ENCODE measurements at places on chromosomes 12 and 14. TPM values are rescaled to one million over a fixed set of nuclear protein-coding genes. Genes with fewer than 3 reads are reported as not detected.
A peak's percentile ranks its signal among the peaks of the same experiment; 100 is the strongest.

DNA sequence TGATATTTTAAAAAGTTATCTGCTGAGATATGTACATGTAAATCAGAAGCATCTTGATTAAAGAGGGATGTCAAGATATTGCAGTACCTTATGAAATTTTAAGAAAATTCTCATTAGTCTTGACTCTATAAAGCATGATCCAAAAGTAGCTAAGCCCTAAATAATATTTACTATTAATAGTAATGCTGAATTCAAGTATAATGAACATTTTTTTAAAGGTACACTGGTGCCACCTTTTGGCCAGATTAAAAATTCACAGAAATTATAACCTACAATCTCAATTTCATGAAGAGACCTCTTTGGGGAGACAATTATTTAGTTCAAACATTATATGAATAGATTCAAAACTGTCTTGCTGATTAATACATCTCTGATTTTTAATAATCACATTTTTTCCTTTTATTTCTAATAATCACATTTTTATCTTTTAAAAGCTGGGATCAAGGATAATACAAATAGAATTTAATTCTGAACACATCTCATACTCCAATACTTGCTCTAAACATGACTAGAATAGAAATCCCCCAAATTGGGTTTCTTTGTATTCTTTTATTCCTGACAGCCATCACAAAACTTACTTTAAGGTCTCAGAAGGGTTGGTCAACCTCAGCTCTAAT, 13.4 kb downstream of the AKAP5 start:
- peak; percentile 40 for DNase-seq

- no peak for DNase-seq
Observed at GRCh38 chr12:25716842-25717241, 163.8 kb upstream of the LMNTD1 start.

Gene APOLD1
- 8.0 TPM for total RNA-seq

GRCh38 chr12:101480849-101481248, 5.7 kb downstream of the SPIC start:
- DNase-seq = no peak

- no peak for DNase-seq
Observed at GRCh38 chr12:113591480-113591974, 119.9 kb upstream of the LHX5 start.

- DNase-seq = no peak
Observed at GRCh38 chr12:27055966-27056365, 26.4 kb downstream of the C12orf71 start.

DNA sequence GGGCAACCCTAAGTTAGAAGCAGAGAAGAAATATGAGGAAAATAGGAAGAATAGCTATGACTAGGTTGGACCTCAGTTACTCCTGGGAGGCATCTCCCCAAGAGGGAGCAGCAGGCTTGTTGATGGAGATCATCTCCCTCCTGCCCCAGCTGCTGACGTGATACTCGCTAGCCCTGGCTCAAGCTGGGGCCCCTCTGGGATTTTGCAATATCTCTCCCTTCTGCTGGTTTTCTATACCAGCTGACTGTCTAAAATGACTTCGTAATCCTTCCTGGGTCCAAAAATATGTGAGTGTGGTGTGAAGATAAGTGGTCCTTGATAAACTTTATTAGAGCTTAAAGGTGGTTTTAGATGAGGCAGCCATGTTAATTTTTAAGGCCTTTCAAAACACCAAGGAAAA, 4.5 kb upstream of the HECTD4 start:
- no peak for DNase-seq

DNA sequence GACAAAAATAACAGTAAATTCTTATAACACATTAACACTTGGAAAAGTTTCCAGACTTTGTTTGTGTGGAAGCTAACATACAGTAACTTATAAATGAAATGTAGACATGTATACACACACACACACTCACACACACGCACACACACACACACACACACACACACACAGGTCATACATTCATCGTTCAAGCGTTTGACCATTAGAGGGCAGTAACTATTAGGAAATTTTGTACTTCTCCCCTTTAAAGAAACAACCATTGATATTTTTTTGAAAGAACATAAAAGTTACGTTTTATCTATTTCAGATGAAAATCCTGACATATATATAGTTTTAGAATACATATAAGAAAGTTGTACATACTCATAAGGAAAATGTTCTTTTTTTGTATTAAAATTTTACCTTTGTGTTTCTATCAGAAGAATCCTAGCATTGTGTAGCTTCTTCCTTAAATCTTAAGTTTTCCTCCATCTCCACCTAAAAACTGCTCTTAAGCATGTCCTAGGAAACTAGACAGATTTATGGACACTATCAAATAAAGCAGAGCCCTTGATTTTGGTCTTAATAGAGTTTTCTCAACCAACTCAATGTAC, 29.0 kb downstream of the PTPRQ start:
- peak; percentile 60 for DNase-seq

Gene ANKS1B
- 17.7 TPM for total RNA-seq

- peak; percentile 42 for DNase-seq
Observed at GRCh38 chr12:98939350-98939749, 294.3 kb downstream of the APAF1 start.

DNA sequence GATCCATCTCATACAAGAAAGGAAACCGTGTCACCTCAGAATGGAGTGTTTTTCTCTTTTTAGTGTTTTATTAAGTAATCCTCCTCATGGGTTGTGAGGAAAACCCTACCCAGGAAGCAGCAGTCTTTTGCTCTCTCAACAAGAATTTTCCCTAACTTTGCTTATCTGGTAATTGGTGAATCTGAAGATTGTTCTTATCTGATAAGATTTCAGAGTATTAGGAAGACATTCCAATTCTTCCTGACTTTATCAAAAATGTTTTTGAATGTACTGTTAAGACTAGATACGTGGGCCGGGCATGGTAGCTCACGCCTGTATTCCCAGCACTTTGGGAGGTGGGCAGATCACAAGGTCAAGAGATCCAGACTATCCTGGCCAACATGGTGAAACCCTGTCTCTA, 86.0 kb downstream of the PHLDA1 start:
- DNase-seq = no peak

Measured in MCF 10A (cell line).